Hematopoietic multipotent progenitor cell treated with erythropoietin and hydrocortisone succinate and interleukin-3 and kit ligand, for 4 days (in vitro differentiated cells): ENCODE measurements at places on chromosomes 1 and 21.
A peak's percentile ranks its signal among the peaks of the same experiment; 100 is the strongest.

DNA sequence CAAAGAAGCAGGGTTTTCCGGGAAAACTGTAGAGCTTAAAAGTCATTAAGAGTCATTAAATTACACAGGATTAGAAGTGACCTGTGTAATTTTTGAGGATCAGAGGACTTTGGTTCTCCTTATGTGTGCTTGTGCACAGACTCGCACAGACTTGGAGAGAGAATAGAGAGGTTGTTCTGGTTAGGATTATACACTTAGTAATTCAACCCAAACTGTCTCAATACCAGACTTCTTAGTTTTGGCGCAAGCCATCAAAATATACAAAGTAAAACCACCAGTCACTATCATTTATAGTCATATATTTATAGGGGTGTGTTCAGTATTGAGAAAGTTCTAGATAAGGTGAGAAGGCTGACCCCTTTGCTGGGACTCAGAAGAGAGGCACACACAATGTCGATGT, 112.3 kb downstream of the HLX start:
- DNase-seq, result no peak

DNA sequence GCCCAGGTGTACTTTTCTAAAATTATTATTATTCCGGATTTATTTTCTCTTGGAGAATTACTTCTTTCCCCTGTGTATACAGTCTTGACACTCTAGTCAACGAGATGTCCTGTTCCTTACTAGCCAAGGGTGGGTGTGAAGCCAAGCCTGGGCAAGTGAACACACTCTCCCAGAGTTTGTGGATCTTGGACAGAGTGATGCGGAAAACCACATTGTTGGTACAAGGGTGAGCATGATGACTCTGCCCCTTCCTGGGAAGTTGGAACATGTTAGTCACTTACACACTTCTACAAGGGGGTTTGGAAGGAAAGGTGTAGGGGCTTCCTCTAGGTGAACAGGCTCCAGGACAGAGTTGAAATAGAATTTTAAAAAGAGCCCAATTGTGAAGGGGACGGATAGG, 20.0 kb upstream of the RD3 start:
- DNase-seq, result no peak

DNA sequence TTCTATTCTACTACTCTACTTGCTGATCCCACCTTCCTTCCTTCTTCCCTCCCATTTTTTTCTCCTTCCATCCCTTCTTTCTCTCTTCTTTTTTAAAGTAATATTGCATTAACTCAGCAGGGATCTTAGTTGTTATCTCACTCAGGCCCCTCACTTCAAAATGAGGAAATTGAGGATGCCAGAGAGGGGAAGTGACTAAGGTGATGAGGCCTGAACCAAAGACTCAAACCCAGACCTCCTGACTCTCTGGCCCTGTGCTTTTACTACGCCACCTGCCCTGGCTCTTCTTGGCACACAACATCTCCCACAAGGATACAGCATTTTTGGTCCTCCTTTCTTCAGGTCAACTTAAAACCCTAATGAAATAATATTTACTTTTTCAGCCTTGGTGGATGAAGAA, 151.7 kb upstream of the ZNF648 start:
- DNase-seq, result peak; percentile 61

- no peak for DNase-seq
These were observed 101.9 kb downstream of the SIK1 start for GRCh38 chr21:43325036-43325435.

- DNase-seq, result no peak
These were observed 204.4 kb downstream of the GIPC2 start for GRCh38 chr1:78250201-78250600.

DNA sequence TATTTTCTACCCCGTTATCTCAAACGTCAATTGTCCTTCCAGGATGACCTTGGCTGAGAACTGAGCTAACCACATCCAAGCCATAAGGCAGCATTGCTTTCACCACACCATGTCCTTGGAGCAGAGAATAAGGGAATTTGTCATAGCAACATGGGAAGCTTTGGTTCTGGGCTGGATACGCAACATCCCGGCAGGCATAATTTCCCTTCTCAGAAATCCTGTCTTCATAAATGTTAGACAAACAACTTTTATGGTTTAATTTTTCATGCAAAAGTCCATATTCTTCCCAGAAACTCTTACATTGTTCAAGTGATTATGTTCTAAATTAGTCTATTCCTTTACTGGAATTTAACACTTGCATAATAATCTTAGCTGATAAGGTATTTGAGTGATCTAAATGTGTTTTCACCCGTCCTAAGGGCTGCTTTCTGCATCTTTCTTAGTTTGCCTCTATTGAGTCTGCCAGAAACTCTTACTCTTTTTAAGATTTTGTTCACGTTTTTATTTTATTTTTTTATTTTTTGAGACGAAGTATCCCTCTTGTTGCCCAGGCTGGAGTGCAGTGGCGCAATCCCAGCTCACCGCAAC, 51.8 kb downstream of the KCNJ15 start:
- no peak for DNase-seq

- no peak for DNase-seq
These were observed 2.1 kb upstream of the S100A2 start for GRCh38 chr1:153567621-153568366.

DNA sequence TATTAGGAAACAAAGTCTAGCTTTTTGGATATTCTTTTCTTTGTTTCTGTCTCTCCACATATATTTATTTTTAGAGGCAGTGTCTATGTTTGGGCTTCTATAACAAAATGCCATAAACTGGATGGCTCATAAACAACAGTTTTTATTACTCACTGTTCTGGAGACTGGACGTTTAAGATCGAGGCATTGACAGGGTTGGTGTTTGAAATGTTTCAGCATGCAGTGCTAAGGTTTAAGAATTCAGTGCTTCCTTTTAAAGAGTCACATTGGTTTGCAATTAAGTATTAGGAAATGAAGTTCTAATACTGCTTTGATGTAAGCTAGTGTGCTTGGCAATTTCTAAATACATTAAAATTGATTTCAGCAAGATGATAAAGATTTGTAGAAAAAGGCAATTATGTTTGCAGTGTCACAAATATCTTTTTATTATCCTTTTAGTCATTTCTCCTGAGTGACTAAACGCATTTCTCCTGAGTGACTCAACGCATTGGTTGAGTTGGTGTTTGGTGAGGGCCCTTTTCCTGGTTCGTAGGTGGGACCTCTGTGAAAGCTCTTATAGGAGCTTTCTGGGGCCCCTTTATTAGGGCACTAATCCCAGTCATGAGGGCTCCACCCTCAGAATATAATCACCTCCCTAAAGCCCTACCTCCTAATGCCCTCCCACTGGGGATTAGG, 317.0 kb downstream of the USP25 start:
- DNase-seq, result no peak

DNA sequence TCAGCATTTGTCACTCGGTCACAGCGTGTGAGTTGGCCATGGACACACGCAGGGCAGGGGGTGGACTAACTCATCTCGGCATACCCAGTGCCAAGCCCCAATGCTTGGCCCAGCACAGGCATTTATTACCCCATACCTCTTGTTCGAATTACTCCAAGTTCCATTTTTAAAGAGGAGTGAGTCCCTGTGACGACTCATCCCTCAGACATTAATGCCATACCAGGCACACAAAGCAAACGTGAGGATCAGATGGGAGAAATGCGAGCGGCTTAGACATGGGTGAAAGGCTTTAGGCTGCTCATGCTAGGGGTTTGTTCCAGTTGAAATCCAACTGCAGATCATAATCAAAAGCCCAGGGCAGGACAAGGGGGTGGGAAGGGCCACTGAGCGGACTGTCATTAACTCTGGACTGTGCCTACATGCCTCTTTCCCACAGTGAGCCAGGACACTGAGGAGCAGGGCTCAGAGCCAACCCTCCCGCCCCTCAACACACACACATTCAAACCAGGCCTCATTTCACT, 118.5 kb upstream of the NGF start:
- no peak for DNase-seq

GRCh38 chr1:64929221-64929620, 37.1 kb downstream of the JAK1 start:
- no peak for DNase-seq

- DNase-seq, result no peak
These were observed 86.4 kb downstream of the IER5 start for GRCh38 chr1:181174861-181175260.

DNA sequence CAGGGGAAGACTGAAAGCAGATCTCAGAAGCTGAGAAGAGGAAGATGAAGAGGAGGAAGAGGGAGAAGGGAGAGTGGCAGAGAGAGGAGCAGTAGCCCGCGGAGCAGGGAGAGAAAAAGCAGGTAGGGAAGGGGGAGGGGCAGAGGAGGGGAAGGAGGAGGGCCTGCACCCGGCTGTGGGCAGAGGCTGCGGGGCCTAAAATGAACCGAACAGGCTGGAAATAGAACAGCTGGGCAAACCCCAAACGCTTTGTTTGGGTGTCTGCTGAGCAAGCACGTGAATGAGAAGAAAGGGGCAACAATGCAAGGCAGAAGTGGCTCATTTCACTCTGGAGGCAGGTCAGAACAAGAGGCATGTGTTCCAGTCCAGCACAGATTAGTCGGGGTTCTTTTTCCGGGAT, 33.5 kb downstream of the KCNC4 start:
- DNase-seq, result peak; percentile 55

GRCh38 chr1:101451888-101452287, 215.1 kb downstream of the S1PR1 start:
- no peak for DNase-seq

DNA sequence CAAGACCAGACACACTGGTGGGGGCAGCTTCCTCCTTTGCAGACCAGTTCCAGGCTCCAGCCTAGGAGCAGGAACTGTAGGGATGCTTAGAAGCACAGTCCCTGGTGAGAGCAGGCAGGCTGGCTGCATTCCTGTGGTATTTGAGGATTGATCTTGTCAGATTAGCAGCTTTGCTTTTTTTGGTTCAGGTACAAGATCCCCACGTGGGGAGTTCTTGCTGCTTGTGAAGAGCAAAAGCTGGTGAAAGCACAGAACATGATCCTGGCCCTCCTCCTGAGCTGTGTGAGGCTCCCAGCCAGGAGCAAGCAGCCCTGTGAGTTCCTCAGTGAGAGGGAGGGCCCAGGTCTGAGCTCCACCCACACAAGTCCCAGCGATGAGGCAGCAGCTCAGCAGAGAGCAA, 75.3 kb upstream of the ARTN start:
- no peak for DNase-seq

- DNase-seq, result no peak
These were observed 98.4 kb upstream of the WNT4 start for GRCh38 chr1:22241250-22241649.

- DNase-seq, result no peak
These were observed 50.0 kb downstream of the BEND5 start for GRCh38 chr1:48726557-48727215.

DNA sequence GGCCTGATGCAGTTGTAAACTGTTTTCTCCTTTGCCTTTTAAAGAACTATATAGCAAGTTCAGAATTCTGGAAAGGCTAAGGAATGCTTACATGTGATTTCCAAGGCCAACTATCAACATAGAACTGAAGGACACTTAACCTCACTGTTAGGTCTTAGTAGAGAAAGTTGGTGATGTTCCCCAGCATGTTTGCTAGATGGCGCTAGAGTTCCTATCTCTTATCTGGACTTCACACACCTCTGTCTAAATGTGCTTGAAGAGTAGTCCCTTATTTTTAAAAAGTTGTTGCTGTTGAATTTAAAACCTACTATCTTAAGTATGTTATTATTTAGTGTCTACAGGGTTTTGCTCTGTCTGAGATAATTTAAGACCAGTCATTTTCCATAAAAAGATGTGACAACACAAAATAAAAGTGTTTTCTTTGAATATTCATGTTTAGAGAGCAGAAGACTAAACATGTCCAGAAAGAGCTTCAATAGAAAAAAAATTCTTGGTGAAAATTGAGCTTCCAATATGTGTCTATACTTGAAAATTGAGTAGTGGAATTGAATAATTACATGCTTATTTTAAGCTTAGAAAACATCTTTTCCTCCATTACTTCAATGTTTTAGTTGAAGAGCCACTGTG, 237.3 kb downstream of the S1PR1 start:
- DNase-seq, result peak; percentile 77

GRCh38 chr1:20701446-20701845, 16.4 kb downstream of the KIF17 start:
- no peak for DNase-seq

GRCh38 chr1:97245682-97246081, 524.1 kb downstream of the PTBP2 start:
- no peak for DNase-seq

DNA sequence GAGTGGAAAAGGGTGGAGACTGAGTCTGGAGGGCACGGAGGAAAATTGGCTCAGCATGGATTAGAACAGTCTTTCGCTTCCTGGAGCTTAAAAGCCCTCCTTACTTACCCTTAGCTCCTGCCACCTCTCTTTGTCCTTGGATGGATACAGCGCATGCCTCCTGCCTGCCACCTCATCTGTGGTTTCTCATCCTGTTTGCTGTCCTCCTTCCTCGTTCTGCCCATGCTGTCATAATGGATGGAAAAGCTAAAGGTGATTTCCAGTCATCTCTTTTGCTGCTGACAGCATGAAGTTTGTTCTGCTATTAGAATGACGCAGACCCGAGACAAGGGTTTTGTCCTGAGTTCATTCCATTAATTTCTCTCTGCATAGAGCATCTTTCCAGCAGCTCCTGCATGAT, 425.9 kb downstream of the KIF26B start:
- no peak for DNase-seq

- DNase-seq, result peak; percentile 78
These were observed 173.8 kb downstream of the ETS2 start for GRCh38 chr21:38979271-38980121.

GRCh38 chr1:101847626-101848025, 149.1 kb downstream of the OLFM3 start:
- no peak for DNase-seq

- no peak for DNase-seq
These were observed 141.4 kb downstream of the SMYD3 start for GRCh38 chr1:246365708-246366107.

GRCh38 chr1:114468710-114469468, 42.1 kb downstream of the TRIM33 start:
- no peak for DNase-seq

- peak; percentile 12 for DNase-seq
These were observed 49.9 kb upstream of the TNFSF18 start for GRCh38 chr1:173100476-173101107.

GRCh38 chr1:166083887-166084286, 82.9 kb downstream of the FAM78B start:
- DNase-seq, result no peak

DNA sequence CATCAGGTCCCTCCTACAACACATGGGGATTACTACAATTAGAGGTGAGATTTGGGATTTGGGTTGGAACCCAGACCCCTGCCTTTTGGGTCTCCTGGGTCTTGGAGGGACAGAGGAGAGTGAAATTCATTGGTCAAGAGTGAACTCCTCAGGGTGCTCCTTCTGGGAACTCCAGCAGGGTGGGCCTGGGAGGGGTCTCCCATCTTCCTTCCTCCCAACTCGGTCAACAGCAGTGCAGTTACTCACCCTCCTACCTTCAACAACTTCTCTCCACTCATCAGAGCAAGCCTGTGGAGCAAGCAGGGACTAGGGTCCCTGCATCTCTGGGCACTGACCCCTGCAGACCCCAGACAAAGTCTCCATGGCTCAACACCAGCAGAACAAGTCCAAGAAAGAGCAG, 89.3 kb upstream of the TMPRSS2 start:
- DNase-seq, result no peak
